ENCODE measurements at places on chromosomes 3 and 15.

- no peak for DNase-seq
These were observed 101.4 kb downstream of the TGFBR2 start for GRCh38 chr3:30707825-30708224.

DNA sequence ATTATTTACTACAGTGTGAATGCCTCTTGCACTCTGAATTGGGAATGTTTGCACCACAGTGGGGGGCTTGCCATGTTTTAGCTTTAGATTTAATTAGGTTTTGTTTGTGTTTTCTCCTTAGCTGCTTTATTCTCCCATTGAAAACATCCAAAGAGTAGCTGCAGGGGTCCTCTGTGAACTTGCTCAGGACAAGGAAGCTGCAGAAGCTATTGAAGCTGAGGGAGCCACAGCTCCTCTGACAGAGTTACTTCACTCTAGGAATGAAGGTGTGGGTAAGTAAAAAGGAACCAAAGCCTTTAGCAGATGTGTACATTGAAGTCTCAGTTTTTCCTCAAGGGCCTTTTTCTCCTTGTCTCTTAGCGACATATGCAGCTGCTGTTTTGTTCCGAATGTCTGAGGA lies 36.9 kb downstream of the CTNNB1 start:
- DNase-seq: no peak

GRCh38 chr3:69648126-69648525 lies 91.1 kb upstream of the MITF start:
- no peak for DNase-seq

DNA sequence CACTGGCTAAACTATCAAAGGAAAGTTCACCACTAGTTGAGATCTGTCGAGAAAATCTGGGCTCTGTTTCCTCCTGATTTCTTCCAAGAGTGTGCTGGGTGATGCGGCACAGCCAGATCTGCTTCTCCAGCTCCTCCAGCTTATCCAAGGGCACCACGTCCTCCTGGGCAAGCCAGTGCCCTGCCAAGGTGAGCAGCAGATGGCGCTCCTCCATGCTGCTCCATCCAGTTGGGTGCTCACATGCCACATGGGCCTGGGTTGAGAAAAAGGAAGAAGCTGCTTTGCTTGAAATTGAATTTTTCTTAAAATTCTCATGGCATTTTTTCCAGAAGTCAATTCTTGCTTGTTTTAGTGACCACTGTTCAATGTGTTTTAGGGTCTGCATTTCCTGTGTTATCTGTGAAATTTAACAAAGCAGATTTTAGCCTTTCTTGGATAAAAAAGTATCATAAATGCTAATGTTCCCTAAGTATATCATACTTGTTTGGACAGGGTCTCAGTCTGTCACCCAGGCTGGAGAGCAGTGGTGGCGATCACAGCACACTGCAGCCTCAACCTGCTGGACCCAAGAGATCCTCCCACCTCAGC lies 47.3 kb downstream of the EIF3J start:
- peak; percentile 62 for DNase-seq

- DNase-seq: peak; percentile 51
These were observed 192.5 kb downstream of the P3H2 start for GRCh38 chr3:189927975-189928895.

DNA sequence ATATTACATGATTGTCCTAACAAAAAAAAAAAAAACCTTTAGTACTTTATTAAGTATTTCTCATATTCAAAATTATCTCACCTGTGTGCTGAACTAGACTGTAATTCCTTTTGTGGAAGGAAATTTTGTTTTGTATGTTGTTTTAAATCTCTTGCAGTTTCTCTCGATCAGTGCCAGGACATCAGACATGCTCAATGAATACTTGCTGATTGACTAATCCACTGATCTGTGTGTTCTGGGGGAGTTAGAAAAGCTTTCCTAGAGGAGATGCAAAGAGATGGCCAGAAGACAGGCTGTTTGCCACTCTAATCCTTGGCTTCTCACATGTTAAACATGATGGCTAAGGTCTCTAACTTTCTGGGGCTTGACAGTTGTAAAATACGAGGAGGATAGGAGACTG lies 233.3 kb upstream of the NR2E3 start:
- no peak for DNase-seq

DNA sequence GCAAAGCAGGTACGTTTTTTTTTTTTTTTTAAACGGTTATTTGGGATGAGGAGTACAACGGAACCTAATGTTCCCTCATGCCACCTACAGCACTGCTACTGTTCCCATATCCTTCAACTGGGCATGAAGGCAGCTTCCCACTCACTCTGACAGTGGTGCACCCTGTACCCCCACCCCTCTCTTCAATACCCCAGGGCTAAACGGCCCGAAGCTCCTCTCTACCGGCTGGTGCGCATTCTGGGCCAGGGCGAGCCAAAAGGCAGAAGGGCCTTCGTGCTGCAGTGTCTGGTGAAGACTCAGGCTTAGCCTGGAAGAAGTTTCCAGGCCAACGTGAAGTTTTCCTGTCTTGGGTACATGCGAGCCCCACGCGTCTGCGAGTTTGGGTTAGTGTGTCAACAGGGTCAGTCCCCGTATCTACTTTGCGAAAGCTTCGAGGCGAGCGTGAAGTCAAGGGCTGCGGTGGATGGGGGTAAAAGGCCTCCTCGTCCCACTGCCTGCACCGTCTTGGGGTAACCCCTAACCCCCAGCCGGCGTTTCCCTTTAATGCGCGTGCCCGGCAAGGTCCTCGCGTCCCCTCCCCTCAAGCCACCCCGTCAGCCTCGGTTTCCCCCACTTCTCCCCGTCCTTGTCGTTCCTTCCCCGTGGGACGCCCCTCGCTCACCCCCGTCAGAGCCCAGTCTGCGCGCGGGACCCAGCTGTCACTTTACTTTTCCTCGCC lies 765 bp upstream of the UBE2E2 start:
- DNase-seq: no peak

DNA sequence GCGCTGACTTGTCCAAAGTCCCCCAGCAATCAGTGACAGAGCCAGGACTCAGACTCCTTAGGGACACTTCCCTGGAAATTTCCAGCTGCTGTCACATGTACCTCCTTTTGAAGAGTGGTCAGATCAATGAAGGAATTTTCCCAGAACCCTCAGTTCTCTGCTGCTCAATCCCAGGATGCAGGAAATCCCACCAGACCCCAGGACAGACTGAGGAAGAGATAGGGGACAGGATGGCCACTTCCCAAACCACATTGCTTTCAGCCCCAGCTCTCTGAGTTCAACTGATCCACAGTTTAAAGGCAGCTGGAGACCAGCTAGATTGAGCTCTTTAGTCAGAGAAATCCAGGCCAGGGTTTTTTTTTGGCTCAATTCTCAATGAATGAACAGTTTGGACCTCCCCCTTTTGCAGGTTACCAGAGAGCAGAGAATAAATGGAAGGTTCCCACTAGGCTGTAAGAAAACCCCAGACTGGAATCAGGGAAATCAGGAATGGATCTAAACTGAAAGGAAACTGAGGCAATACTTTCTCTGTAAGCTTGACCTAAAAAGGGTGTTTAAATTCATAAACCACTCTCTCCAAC lies 1.5 kb downstream of the CYP1A1 start:
- peak; percentile 21 for DNase-seq

DNA sequence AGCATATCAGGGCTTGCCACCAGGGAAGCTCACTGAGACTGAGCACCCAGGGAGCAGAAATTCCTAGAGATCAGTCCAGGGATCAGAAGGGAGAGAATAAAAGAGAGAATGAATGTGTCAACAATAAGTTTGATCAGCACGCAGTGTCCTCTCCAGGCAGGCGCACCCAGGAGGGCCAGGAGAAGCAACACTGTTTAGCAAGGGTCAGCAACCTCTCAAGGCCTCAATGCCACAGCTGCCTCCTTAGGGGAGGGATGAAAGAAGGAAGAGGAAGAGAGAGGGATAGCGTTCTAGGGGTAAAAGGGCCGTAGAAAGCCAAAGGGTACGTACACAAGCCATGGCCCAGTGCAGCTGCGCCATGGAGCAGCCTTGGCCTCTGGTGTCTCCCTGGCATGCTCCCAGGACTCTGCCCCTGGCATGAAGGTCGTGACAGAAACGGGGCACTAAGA lies 399.8 kb downstream of the SHQ1 start:
- DNase-seq: no peak

GRCh38 chr3:124688581-124689454 lies 41.4 kb upstream of the UMPS start:
- DNase-seq: peak; percentile 75

GRCh38 chr3:126811530-126811929 lies 107.5 kb downstream of the CHCHD6 start:
- DNase-seq: no peak

DNA sequence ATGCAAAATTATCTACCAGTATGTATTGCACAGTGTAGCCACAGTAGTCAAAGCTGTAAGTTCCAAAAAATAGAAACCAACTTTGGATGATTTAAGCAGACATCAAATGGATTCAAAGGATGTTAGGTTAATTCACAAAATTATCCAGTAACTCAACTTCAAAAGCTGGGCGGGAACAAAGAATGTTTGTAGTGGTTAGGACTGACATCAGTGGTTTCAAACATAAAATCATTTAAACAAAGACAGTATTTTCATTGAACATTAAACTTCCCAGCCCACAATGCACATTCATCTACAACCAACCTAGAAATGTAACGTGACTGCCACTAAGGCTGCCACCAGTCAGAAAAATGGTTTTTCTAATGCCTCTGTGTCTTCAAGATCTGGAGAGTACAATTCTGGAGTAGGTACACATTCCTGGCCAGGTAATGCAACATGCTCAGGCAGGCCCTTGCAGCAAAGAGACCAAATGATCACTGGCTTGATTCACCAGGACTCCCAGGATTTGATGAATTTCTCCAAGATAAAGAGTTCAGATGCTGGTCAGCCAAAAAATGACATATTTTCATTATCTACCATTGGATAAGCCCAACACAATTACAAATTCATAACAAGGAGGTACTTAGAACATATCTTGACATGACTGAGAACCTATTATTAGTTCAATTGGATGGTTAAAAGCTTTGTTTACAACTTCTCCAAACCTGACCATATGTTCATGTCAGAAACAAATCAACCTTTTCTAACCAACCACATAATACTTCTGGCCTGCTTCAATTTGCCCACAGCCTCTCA lies 189.8 kb upstream of the CNTN4 start:
- no peak for DNase-seq

DNA sequence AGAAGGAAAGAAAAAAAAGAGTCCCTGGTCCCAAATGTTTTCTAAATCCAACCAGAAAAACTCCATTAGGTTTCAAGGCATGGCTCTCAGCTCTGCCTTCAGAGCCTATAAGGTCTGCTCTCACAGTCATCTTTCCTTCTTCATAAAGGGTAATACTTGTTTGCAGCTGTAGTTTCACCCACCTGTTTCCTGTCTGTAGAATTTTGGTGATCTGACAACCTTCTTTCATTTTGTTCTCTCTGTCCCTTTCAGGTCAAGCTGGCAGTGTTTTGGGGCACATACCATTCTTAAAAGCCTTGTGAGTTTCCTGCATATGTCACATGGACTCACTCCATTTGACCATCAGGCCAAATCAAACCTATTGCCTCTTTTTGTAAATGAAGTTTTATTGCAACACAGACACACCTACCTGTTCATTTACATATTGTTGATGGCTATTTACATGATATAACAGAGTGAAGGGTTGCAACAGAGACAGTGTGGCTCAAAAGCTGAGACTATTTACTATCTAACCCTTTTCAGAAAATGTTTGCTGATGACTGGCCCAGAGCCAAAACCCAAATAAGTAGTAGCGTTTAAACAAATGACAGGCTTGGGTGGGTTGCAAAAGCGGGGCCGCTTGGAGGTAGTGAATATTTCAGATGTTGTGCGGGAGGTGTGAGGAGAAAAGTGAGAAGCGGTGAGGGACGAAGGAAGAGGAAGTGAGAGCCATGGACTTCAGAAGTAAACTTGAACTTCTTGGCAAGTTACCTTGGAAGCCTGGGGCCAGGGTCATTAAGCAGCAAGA lies 292.7 kb upstream of the PROK2 start:
- no peak for DNase-seq

GRCh38 chr3:101720851-101721840 lies 3.3 kb upstream of the CEP97 start:
- peak; percentile 16 for DNase-seq

- DNase-seq: no peak
These were observed 884.8 kb downstream of the FHIT start for GRCh38 chr3:60366486-60366885.

GRCh38 chr3:64983583-64984359 lies 296.0 kb upstream of the ADAMTS9 start:
- DNase-seq: no peak

GRCh38 chr3:160886421-160886820 lies 130.4 kb downstream of the PPM1L start:
- no peak for DNase-seq

DNA sequence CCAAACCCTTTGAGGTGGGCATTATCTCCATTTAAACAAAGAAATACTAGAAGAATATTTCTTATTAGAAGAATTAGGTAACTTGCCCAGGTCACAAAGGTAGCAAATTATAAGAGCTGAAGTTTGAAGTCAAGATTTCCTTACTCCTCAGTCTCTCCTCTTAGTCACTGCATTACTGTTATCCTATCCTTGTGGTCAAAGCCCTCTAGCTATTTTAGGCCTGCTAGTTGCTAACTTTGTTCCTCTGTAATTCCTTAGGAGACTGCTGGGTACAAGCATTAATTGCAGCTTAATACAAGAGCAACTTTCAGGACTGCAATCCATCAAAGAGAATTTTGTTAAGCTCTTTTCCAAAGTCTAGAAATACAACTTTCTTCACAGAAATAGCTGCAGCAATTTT lies 528.2 kb downstream of the ZIC1 start:
- no peak for DNase-seq

DNA sequence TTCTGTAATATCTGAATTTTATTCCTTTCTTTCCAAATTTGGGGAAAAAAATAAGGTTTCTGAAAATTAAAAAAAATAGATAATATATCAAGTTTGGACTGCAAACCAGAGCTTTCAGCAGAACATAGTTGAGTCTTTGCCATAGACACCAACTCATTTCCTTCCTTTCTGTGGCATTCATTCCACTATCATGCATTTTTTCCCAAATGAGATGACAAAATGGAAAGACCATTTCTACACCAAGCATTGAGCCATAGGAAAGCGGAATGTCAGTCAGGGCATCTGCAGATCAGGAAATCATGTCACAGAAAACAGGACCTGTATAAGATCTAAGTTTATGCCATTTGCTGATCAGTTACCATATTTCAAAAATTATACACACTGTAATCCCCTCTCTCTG lies 333.3 kb upstream of the THBS1 start:
- DNase-seq: no peak

- no peak for DNase-seq
These were observed 10.3 kb downstream of the USF3 start for GRCh38 chr3:113685956-113686721.

- DNase-seq: no peak
These were observed 43.9 kb upstream of the ARL8B start for GRCh38 chr3:5078151-5078550.

DNA sequence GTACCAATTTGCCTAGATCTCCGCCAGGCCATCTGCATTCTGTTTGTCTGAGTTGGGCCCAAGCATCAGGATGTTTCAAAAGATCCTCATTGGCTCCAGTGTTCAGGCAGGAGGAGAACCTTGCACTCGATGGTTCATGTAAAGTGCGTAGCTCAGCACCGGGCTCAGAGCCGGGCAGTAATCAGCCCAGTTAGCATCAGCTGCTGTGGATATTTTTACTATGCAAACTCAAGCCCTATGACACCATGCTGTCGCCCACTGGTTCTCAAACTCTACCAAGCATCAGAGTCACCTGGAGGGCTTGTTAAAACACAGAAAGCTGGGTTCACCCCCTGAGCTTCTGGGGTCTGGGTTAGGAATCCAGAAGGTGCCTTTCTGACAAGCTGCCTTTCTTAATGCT lies 310.8 kb downstream of the SHQ1 start:
- DNase-seq: no peak

Measured in activated CD4-positive, alpha-beta T cell treated with anti-CD3 and anti-CD28 coated beads, Interleukin-2, amount 50 U/mL, for 16 hours (primary cell).